ENCODE measurements at places on chromosomes 7 and 10. TPM values are rescaled to one million over a fixed set of nuclear protein-coding genes. Genes with fewer than 3 reads are reported as not detected.

GRCh38 chr10:85524001-85524666 lies 842.5 kb downstream of the GRID1 start:
- H3K27me3 ChIP-seq, result no peaks in the 10 kb centered on the region
- DNase-seq, result no peak
- no peaks in the 10 kb centered on the region for H3K36me3 ChIP-seq
- H3K27ac ChIP-seq, result no peak overlapping the region
- H3K4me1 ChIP-seq, result no peaks in the 10 kb centered on the region

Gene ATRNL1
- total RNA-seq, result not detected

Gene EMX2
- total RNA-seq, result not detected

Gene SFTPA1
- total RNA-seq, result not detected

DNA sequence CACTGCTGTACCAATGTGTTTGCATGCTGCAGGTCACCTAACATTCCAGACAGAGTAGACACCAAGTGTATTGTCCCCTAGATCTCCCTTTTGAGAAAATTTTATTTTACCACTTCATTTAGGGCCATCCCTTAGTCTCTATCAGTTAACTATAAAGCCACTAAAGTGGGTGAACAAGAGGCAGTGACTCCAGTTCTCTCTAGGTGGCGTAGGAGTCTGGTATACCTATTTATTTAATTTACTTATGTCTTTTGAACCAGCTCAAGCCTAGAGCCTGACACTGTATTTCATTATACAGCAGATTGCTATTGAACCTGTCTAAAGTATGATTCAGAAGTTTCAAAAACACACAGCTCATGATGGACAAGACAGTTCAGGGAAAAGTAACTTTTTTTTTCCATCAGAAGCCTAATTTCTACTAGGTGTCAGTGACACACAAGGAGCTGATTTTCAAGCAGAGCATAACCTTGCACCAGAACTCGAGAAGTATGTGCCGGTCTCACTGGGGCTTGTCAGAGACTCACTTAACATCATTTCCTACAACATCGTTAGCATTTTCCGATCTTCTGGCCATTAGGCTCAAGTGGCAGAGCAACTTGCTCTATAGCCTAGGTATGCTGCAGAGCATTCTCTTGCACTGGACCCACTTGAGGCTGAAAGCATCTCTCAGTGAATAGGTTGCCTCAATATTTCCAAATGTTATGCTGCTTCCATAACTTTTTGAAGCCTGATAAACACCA lies 175.4 kb downstream of the CDC14C start:
- H3K27ac ChIP-seq, result no peak overlapping the region
- no peak overlapping the region for H3K4me3 ChIP-seq
- no peaks in the 10 kb centered on the region for H3K4me1 ChIP-seq
- no peak for DNase-seq
- H3K27me3 ChIP-seq, result no peaks in the 10 kb centered on the region

DNA sequence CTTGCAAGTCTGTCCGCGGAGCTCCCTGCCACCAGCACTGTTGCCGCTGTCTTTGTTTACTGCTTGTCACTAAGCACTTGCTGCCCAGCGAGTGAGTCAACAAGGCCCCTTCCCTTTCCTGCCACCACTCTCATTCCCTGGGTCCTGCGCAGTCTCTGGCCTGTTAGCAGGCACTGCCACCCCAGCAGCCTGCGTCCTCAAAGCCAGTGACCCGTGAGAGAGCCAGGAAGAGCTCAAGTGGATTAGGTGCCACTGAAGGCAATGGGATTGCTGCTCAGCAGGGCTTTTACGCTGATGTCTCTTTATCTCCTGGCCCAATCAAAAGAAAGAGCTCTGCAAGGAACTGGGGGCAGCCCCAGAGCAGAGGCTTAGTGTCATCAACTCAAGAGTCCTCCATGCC lies at the start of gene FRMPD2:
Gene FRMPD2, minus strand, starts transcription at position 61 of the 400 bp plus-strand sequence. CDS start 129 bp downstream, outside the sequence.
- H3K4me3 ChIP-seq, result no peak within 1 kb of the TSS
- no peaks in the 10 kb centered on the region for H3K4me1 ChIP-seq
- no peak within 1 kb of the TSS for H3K27ac ChIP-seq
- peaks cover 10% of the 10 kb centered on the region for H3K27me3 ChIP-seq
- DNase-seq, result no peak
- H3K36me3 ChIP-seq, result no peaks in the 10 kb centered on the region

DNA sequence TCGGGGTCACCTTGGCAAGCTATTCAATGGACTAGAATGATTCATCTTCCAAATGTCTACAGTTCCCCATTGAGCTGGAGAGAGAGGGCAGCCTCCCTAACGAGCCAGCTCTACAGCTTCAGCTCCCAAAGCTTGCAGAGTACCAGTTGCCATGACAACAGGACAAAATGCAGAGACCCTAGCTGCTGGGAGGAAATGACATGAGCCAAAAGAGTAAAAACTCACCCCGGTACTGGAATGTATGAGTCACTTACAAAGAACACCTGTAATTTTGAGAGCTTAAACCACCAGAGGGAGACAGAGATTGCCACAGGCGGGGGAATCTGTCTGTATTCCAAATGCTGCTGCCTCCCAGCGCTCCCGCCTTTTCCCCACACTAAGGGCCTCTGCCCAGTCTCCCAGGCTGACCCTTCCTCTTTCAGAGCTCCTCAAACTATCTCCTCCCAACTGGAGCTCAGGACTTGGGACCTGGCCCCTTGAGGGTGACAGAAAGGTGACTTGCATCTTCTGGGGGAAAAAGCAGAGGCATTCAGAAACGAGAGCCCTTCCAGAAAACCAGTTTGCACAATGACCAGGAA lies 95.5 kb downstream of the CUL2 start:
- no peak overlapping the region for H3K4me3 ChIP-seq
- DNase-seq, result peak; percentile 69
- no peaks in the 10 kb centered on the region for H3K27me3 ChIP-seq
- peaks cover 28% of the 10 kb centered on the region for H3K4me1 ChIP-seq
- H3K27ac ChIP-seq, result no peak overlapping the region
- H3K36me3 ChIP-seq, result no peaks in the 10 kb centered on the region

DNA sequence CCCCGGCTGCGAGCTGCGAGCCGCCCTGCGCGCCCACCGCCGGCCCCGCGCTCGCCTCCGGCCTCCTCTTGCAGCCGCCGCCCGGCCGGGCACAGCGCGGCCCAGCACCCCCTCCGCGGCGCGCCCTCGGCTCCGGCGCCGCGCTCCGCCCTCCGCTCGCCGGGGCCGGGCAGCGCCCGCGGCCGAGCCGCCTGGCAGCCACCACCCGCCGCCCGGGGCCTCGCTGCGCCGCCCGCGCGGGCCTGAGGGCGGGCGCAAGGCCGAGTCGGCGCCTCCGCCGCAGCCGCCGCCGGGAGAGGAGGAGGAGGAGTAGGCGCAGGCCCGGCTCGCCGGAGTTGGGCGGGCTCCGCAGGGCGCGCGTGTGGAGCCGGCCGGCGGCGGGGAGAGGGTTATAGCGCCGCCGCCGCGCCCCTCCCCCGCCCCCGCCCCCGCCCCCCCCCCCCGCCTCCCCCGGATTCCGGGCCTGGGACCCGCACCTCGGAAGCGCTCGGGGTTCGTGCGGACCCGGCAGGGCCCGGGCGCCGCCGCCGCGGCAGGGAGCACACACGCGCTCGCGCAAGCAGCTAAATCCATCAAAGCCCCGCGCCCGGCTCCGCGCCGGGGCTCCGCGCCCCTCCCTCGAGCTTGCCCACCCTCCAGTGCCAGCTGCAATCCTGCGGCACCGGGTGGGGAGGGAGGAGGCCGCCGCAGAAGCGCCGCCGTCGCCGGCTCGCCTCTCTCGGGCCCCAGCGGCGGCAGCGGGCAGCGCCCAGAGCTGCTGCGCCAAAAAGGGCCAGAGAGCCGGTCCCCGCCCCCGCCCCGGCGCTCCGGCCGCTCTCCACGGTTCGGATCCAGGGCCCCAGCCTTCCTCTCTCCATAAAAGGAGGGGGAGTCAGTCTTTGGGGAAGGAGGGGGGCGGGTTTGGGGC lies at the start of gene PDGFA:
Gene PDGFA, minus strand, starts transcription at position 363 of the 907 bp plus-strand sequence. CDS start 845 bp downstream, outside the sequence.
- H3K27me3 ChIP-seq, result no peaks in the 10 kb centered on the region
- peaks cover 10% of the 10 kb centered on the region for H3K4me1 ChIP-seq
- H3K36me3 ChIP-seq, result no peaks in the 10 kb centered on the region
- H3K4me3 ChIP-seq, result peak within 1 kb of the TSS; percentile 95
- peak within 1 kb of the TSS; percentile 17 for H3K27ac ChIP-seq

Gene FGL2
- not detected for total RNA-seq

GRCh38 chr10:89258881-89259280 lies 7.3 kb upstream of the LIPA start:
- no peaks in the 10 kb centered on the region for H3K36me3 ChIP-seq
- H3K27me3 ChIP-seq, result no peaks in the 10 kb centered on the region
- H3K4me3 ChIP-seq, result no peak overlapping the region
- no peak overlapping the region for H3K27ac ChIP-seq

Gene NKX1-2
- total RNA-seq, result 2.9 TPM

Gene CLIP2
- 37.9 TPM for total RNA-seq

- no peak overlapping the region for H3K4me3 ChIP-seq
- DNase-seq, result no peak
- H3K27ac ChIP-seq, result no peak overlapping the region
- no peaks in the 10 kb centered on the region for H3K4me1 ChIP-seq
- H3K27me3 ChIP-seq, result no peaks in the 10 kb centered on the region
- no peaks in the 10 kb centered on the region for H3K36me3 ChIP-seq
Observed at GRCh38 chr10:52950578-52950977, 178.0 kb upstream of the MBL2 start.

Gene TMED4
- 161 TPM for total RNA-seq

GRCh38 chr7:31707089-31707488 lies 20.1 kb downstream of the PPP1R17 start:
- H3K27ac ChIP-seq, result no peak overlapping the region
- no peak overlapping the region for H3K4me3 ChIP-seq
- DNase-seq, result no peak

Gene ACSM6
- not detected for total RNA-seq

GRCh38 chr7:134643131-134643530 lies 3.5 kb upstream of the BPGM start:
- H3K27me3 ChIP-seq, result no peaks in the 10 kb centered on the region
- H3K4me3 ChIP-seq, result no peak overlapping the region
- no peak for DNase-seq

Gene FAM25C
- total RNA-seq, result not detected

All from PC-9 (cell line).